ENCODE measurements at places on chromosomes 1 and 21. TPM values are rescaled to one million over a fixed set of nuclear protein-coding genes. Genes with fewer than 3 reads are reported as not detected.
A peak's percentile ranks its signal among the peaks of the same experiment; 100 is the strongest.

GRCh38 chr1:200911361-200911760, 16.7 kb downstream of the INAVA start:
- H3K27me3 ChIP-seq, result no peaks in the 10 kb centered on the region
- no peaks in the 10 kb centered on the region for H3K36me3 ChIP-seq
- DNase-seq, result no peak
- H3K4me3 ChIP-seq, result no peak overlapping the region
- no peak overlapping the region for H3K27ac ChIP-seq

PRDM16 gene
- total RNA-seq, result 0.20 TPM

PTPN7 gene
- 43.2 TPM for total RNA-seq

GRCh38 chr1:48817505-48818114, 40.9 kb upstream of the BEND5 start:
- H3K4me3 ChIP-seq, result no peak overlapping the region
- peak; percentile 26 for DNase-seq
- H3K36me3 ChIP-seq, result no peaks in the 10 kb centered on the region
- H3K27ac ChIP-seq, result no peak overlapping the region
- H3K27me3 ChIP-seq, result no peaks in the 10 kb centered on the region

DNA sequence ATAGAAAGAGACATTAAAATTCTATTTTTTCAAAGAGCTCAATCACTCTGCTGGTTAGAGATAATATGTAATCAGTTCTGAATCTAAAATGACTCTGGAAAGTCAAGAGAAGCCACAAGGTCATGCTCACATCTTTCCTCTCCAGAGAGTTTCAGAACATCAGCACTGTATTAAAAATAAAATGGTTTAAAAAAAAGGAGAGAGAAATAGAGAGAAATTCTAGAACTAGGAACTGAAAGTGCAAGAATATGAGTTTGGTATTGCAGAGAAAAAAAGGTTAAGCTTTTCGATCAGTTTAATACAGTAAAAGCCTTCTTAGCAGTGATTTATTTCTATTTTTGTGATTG, 44.0 kb upstream of the DIPK1A start:
- DNase-seq, result no peak
- H3K27me3 ChIP-seq, result no peaks in the 10 kb centered on the region
- H3K4me1 ChIP-seq, result no peaks in the 10 kb centered on the region

DNA sequence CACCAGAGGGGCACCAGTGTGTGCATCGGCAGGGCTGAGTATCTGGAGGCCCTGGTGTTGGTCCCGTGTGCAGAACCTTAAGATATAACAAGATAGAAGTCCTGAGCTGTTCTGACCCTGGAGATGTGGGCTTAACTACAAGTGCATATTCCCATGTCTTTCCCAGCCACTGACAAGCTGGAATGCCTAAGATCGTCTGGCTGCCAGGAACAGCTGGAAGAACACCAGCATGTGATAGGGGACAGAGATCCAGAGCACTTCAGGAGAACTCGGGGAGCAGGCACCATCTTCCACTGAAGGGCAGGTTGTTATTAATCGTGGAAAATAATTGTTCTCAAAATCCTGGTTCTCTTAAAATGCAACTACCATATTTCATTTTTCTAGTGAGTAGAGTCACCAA, 419.9 kb upstream of the RUNX1 start:
- DNase-seq, result no peak
- H3K27me3 ChIP-seq, result no peaks in the 10 kb centered on the region
- no peaks in the 10 kb centered on the region for H3K4me1 ChIP-seq

GRCh38 chr1:109395602-109396512, 1.9 kb downstream of the SORT1 start:
- no peak overlapping the region for H3K27ac ChIP-seq
- H3K27me3 ChIP-seq, result no peaks in the 10 kb centered on the region
- H3K36me3 ChIP-seq, result no peaks in the 10 kb centered on the region
- no peaks in the 10 kb centered on the region for H3K4me1 ChIP-seq

LIN28A gene
- total RNA-seq, result not detected

GRCh38 chr1:3884966-3885365, 15.1 kb downstream of the C1orf174 start:
- no peak overlapping the region for H3K4me3 ChIP-seq
- H3K27ac ChIP-seq, result no peak overlapping the region
- H3K4me1 ChIP-seq, result peaks cover 11% of the 10 kb centered on the region
- DNase-seq, result no peak

- no peaks in the 10 kb centered on the region for H3K4me1 ChIP-seq
- H3K36me3 ChIP-seq, result no peaks in the 10 kb centered on the region
- no peaks in the 10 kb centered on the region for H3K27me3 ChIP-seq
- DNase-seq, result no peak
- no peak overlapping the region for H3K27ac ChIP-seq
Measured at GRCh38 chr1:182192215-182192614, 130.7 kb upstream of the ZNF648 start.

DNA sequence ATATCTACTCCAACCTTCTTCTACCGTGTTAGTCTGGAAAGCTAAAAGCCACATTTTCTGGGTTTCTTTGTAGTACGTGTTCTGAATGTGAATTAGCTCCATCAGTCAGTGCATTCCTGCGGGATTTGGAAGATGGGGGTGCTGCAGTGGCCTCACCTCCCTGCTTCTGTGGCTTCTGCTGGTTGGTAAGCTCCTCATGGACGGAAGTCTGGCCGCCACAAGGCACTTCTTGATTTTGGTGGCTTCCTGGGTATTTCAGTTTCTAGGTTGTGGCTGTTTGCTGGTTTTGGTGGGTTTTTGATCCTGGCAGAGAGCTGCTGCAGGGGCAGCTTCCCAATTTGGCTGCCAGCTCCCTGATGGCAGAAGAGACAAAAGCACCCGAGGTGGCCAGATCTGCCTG, 20.9 kb upstream of the TACSTD2 start:
- no peaks in the 10 kb centered on the region for H3K4me1 ChIP-seq
- no peak overlapping the region for H3K27ac ChIP-seq
- no peak for DNase-seq
- H3K27me3 ChIP-seq, result no peaks in the 10 kb centered on the region
- no peak overlapping the region for H3K4me3 ChIP-seq

CAMK1G gene
- not detected for total RNA-seq

DNA sequence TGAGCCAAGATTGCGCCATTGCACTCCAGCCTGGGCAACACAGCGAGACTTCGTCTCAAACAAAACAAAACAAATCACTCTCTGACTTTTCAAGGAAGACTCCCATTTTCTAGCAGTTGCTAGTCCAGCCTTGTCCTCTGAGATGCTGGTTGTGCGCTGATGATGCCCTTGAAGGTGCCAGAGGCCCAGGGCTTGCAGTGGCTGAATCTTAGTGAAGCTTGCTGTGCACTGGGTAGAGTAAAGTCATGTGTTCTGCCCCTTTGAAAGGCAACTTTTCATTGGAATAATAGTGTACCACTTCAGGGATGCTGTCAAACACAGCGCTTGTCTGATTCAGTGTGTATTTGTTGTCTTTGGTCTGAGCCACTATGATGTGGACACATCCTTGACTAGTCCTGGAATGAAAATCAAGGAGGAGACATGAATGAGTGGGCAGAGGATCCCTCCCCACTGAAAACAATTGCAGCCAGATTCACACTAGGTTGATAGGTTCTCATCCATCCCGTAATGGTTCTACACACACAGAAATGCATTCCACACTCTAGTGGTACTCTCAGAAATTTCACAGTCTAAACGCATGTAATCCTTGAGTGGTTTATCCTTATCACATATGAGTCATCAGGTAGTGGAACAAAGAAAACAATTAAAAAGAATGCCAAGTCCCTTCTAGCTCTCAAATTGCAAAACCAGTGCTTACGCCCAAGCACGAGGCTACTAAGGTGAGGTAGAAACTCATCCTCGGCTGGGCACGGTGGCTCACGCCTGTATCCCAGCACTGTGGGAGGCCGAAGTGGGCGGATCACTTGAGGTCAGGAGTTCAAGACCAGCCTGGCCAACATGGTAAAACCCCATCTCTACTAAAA, 17.8 kb upstream of the TDRD10 start:
- H3K36me3 ChIP-seq, result no peaks in the 10 kb centered on the region
- no peak overlapping the region for H3K27ac ChIP-seq
- H3K27me3 ChIP-seq, result no peaks in the 10 kb centered on the region
- H3K4me3 ChIP-seq, result no peak overlapping the region

DNA sequence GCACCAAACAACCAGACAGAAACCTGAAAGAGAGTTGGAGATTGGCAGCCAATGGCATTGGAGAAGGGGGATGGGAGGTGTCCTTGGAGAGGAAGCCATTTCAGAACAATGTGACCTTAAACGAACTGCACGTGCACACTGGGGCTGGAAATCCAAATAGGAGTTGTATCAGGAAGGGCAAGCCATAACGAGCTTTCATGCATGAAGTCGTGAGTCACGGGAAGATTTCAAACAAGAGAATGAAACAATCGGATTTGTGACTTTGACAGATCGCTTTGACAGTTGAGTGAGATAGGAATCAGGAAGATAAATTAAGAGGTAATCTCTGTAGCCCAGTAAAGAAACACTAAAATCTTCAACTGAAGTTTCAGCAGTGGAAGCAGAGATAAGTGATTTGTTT, 445.8 kb upstream of the ZP4 start:
- no peaks in the 10 kb centered on the region for H3K27me3 ChIP-seq
- DNase-seq, result no peak
- no peak overlapping the region for H3K27ac ChIP-seq
- no peaks in the 10 kb centered on the region for H3K36me3 ChIP-seq

GRCh38 chr1:199272628-199273086, 633.8 kb downstream of the PTPRC start:
- H3K4me1 ChIP-seq, result no peaks in the 10 kb centered on the region
- no peaks in the 10 kb centered on the region for H3K27me3 ChIP-seq
- no peak overlapping the region for H3K4me3 ChIP-seq
- no peaks in the 10 kb centered on the region for H3K36me3 ChIP-seq
- DNase-seq, result no peak

DNA sequence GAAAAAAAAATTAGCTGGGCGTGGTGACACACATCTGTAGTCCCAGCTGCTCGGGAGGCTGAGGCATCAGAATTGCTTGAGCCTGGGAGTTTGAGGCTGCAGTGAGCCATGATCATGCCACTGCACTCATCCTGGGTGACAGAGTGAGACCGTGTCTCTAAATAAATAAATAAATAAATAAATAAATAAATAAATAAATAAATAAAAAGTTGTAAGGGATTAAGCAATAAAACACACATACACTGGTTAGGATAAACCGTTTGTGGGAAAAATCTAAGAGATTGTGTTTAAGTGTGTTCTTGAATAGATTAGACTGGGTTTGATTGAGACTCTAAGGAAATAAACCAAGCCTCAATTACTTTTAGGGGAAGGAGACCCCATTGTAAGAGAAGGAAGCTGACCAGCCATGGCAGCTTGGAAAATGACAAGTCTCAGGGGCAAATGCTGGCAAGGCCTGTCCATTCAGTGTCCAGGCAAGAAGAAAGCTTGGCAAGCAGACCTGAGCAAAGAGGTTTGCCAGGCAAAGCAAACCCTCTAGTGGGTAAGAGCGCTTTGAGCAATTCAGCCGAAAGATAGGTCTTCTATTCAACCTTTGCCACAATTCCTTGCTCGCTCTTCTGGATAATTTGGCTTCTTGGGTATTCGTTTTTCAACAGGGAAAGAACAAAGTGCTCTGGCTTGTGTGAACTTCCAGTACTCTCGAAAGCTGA, 106.9 kb upstream of the SERBP1 start:
- no peak overlapping the region for H3K4me3 ChIP-seq
- H3K36me3 ChIP-seq, result no peaks in the 10 kb centered on the region
- no peak overlapping the region for H3K27ac ChIP-seq
- H3K27me3 ChIP-seq, result no peaks in the 10 kb centered on the region
- no peaks in the 10 kb centered on the region for H3K4me1 ChIP-seq
- no peak for DNase-seq

- H3K4me1 ChIP-seq, result no peaks in the 10 kb centered on the region
- H3K36me3 ChIP-seq, result no peaks in the 10 kb centered on the region
- DNase-seq, result no peak
Measured at GRCh38 chr1:88060112-88060673, 623.9 kb upstream of the PKN2 start.

FMO4 gene
- 1.4 TPM for total RNA-seq

DNA sequence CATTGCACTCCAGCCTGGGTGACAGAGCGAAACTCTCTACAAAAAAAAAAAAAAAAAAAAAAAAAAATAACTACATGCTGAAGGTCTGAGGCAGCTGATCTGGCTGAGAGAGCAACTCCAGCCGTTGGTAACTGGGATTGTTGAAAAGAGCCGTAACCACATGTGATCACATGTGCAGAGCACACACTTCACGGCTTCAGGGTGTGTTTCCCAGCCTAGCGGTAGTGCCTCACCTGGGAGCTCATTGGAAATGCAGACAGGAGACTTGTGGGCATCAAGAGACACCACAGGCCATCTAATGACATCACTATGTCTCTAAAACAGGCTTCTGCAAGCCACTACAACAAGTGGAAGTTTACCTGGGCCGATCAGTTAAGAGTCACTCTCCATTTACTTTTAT, 11.8 kb upstream of the OTUD7B start:
- H3K4me3 ChIP-seq, result no peak overlapping the region
- no peaks in the 10 kb centered on the region for H3K36me3 ChIP-seq
- H3K27me3 ChIP-seq, result no peaks in the 10 kb centered on the region
- no peaks in the 10 kb centered on the region for H3K4me1 ChIP-seq

DNA sequence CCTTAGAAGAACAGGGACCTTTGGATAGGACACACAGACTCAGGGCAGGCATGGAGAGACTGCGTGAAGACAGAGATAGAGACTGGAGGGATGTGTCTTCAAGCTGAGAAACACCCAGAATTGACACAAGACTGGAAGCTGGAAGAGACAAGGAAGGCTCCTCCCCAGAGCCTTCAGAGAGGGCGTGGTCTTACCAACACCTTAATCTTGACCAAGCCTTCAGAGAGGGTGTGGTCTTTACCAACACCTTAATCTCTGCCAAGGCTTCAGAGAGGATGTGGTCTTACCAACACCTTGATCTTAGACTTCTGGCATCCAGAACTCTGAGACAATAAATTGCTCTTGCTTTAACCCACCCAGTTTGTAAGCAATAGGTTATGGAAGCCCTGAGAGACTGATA, 481.4 kb upstream of the VAMP3 start:
- H3K36me3 ChIP-seq, result no peaks in the 10 kb centered on the region
- no peak for DNase-seq
- H3K4me1 ChIP-seq, result no peaks in the 10 kb centered on the region
- H3K4me3 ChIP-seq, result no peak overlapping the region
- no peak overlapping the region for H3K27ac ChIP-seq

RSBN1 gene
- 36.1 TPM for total RNA-seq

INSRR gene
- not detected for total RNA-seq

Data from naive thymus-derived CD4-positive, alpha-beta T cell (primary cell).